Nucleus accumbens (tissue), 56 donors: ENCODE measurements at places on chromosomes 6 and 20.
A peak's percentile ranks its signal among the peaks of the same experiment; 100 is the strongest.

GRCh38 chr6:159505140-159505922 is 187.7 kb downstream of the SOD2 start:
- no peak for DNase-seq

DNA sequence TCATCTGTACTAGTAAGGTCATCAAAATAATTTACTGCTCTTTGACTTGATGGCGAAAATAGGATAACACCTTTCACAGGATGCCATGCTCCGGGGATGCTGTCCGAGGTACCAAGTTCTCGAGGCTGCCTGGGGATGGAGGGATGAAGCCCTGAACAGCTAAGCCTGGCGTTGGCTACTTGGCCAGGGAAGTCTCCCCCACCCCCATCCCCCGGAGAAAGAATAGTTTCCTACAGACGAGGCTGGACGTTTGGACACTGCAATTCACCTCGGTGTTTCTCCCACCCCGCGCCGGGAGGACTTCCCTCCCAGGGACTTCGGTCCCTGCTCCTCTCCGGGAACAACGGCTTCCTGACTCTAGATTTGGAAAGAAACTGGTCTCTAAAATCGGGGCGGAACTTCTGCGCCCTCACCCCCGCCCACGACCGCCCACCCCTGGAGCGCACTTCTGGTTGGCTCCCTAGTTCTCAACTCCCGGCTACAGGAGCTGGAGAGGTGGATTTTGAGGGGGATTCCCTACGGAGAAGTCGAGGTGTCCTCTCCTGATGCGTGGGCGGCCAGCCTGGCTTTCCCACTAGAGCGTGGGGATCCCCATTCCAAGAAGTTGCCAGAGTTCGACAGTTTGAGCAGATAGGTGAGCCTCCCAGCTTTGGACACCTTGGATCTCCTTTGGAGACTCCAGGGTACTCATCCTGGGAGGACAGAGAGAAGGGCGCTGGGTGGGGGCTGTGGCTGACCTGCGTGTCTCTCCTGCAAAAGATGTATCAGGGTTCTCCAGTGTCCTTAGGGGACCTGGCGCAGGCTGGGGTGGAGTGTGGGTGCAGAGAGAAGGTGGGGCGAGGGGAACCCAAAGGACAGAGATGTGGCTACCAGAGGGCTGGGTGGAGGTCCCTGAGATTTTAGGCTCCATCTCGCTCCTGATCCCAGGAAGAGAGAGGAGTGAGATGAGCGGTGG is 1.1 kb downstream of the PCSK2 start:
- no peak for DNase-seq

- DNase-seq, result no peak
Measured at GRCh38 chr20:4873396-4873795, 127.9 kb downstream of the SLC23A2 start.

- no peak for DNase-seq
Measured at GRCh38 chr20:49835031-49835430, 22.4 kb downstream of the SLC9A8 start.

DNA sequence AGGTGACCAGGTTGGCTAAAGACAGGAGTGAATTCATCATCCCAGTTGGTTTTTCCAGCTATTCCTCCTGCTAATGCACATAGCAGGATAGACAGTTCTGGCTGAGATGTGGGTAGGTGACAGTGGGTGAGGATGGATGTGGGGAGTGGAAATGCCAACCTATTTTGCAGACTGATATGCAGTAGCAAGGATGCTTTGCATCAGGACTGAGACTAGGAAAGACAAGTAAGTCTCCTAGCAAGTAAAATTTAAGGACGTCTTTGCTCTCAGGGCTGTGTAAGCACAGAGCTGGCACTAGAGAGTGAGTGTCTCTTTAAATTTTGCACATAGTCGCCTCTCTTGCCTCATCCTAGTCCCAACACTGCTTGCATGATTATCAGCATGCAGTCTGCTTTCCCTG is 368.1 kb upstream of the PLCB4 start:
- no peak for DNase-seq

- DNase-seq, result no peak
Measured at GRCh38 chr6:31740397-31741223, 805 bp downstream of the MSH5 start.

GRCh38 chr6:69305456-69305855 is 491.4 kb downstream of the LMBRD1 start:
- DNase-seq, result no peak

DNA sequence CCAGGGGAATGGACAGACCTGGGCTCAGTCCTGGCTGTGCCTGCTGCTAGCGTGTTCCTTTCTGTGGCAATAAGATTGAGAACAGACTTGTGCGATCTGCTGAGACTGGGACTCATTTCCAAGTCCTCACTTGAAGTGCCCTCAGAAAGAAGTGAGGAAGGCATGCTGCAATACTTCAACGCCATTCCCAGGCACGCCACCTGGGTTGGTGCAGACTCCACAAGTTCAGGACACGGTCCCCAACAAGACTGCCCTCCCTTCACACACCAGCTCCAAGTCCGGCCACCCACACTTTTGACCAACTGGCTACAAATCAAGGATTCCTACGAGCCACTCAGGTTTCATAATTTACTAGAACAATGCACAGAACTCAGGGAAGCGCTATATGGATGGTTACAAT is 391.8 kb upstream of the SULF2 start:
- no peak for DNase-seq

GRCh38 chr20:8855315-8855714 is 213.6 kb upstream of the PLCB4 start:
- no peak for DNase-seq

DNA sequence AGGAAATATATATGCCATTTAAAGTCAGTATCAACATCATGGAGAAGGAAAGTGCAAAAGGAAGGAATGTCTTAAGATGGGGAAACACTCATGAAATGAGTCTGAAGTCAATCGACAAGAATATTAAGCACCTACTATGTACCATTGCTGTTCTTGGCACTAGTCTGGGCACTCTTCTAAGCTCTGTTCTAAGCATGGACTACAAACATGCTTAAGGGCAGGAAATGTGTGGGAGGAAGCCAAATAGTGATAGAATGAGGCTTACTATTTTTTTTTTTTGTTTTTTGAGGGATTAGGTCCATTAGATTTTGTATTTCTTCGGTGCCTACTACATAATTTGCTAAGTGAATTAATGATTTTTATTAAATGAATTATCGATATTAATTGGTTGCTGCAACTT is 83.8 kb upstream of the SUPT3H start:
- DNase-seq, result no peak

DNA sequence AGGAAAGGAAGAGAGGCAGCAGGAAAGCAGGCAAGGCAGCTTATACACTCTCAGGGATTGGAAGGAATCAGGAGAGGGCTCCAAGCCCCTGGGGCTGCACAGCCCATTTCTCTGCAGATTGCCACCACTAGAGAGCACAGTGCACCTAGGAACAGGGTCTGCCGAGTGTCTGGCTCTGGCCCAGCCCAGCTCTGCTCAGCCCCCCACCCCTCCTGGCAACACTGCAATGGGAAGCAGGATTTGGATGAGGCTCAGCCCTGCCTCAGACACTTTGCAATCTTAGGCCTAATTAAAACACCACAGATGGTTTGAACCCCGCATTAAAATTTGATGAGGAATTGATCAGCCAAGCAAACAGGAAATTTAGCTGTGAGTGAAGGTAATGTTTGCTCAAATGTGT is 252.7 kb downstream of the DHX35 start:
- DNase-seq, result no peak

DNA sequence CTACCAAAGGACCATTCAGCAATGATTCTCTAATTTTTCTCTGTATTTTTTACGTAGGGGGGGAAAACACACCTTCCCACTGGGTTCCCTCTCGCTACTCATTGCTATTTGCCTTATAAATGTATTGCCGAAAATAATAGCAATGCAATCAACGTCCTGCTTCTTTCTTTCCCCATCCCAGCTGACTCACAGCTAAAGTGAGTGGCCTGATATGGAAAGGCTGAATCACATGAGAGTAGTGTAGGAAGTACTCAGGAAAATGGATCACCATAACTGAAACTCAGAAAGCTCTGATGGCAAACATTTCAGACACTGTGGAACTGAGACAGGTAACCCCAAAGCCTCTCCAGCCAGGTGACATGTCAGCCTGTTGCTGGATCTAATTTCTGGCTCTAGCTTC is 49.3 kb upstream of the SRPK1 start:
- no peak for DNase-seq

DNA sequence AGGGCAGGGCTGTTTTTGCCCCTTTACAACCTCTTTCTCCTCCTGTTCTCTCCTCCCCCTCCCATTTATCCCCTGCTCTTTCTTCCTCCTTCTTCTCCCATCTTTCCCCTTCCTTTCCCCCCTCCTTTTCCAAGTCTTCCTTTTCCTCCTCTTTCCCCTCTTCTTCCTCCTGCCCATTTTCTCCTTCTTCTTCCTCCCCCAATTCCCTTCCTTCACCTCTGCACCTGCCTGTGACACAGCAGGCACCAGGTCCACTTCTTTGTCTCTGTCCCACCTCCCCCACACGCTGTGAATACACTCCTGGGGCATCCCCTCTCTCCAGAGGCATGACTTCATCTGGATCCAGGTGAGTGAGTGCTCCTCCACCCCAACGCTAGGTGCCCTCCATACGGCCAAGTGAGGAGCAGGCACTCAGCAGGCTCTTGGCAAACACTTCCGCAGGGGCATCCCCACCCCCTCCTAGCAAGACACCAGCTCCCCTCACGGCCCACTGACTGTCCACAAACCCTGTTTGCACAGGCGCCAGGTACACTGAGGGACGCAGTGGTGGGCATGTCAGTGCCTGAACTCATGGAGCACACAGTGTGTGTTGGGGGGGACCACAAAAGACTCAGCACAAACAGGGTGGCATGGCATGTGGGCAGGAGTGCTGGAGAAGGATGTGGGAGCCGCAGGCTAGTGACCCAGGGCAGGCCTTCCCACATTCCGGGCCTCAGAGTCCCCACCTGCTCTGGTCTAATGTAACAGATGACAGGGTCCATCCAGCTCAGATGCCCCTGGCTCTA is 10.7 kb upstream of the TLDC2 start:
- DNase-seq, result no peak

DNA sequence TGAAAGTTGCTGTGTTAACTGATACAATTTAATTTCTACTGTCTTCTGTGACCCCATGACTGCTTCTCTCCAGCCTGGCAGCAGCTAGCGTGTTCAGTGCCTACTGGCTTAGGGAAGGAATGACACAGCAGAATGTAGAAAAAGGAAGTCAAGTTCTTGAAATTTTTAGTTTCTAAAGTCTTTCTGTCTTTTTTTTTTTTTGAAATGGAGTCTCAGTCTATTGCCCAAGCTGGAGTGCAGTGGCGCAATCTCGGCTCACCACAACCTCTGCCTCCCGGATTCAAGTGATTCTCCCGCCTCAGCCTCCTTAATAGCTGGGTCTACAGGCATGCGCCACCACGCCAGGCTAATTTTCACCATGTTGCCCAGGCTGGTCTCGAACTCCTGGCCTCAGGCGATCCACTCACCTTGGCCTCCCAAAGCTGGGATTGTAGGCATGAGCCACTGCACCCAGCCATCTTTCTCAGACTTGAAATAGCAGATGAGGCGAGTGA is 39.3 kb downstream of the PCNA start:
- DNase-seq, result no peak

GRCh38 chr20:50034567-50035180 is 51.9 kb downstream of the SNAI1 start:
- DNase-seq, result no peak

- peak; percentile 64 for DNase-seq
Measured at GRCh38 chr20:346640-347316, at the start of gene NRSN2. NRSN2 (plus strand) TSS chr20:347111; CDS start chr20:349644, 2,533 bp downstream.
